ENCODE measurements at places on chromosomes 3 and 15.

- no peak for DNase-seq
Observed at GRCh38 chr3:62159709-62160092, 213.6 kb downstream of the FEZF2 start.

GRCh38 chr3:30586096-30586805 is 20.1 kb upstream of the TGFBR2 start:
- no peak for DNase-seq

GRCh38 chr3:132539681-132540080 is 57.4 kb upstream of the ACKR4 start:
- DNase-seq: no peak

GRCh38 chr15:95249524-95249923 is 1018.2 kb downstream of the MCTP2 start:
- no peak for DNase-seq

GRCh38 chr3:41209646-41210045 is 10.3 kb downstream of the CTNNB1 start:
- no peak for DNase-seq

GRCh38 chr3:37607604-37608003 is 254.1 kb upstream of the CTDSPL start:
- no peak for DNase-seq

- no peak for DNase-seq
Observed at GRCh38 chr15:79030470-79030869, 60.1 kb downstream of the RASGRF1 start.

GRCh38 chr3:194836661-194837060 is 151.0 kb downstream of the FAM43A start:
- DNase-seq: no peak

GRCh38 chr3:184461219-184461618 is 81.4 kb downstream of the CHRD start:
- DNase-seq: no peak

- no peak for DNase-seq
Observed at GRCh38 chr3:46133285-46133684, 74.8 kb downstream of the CCR1 start.

DNA sequence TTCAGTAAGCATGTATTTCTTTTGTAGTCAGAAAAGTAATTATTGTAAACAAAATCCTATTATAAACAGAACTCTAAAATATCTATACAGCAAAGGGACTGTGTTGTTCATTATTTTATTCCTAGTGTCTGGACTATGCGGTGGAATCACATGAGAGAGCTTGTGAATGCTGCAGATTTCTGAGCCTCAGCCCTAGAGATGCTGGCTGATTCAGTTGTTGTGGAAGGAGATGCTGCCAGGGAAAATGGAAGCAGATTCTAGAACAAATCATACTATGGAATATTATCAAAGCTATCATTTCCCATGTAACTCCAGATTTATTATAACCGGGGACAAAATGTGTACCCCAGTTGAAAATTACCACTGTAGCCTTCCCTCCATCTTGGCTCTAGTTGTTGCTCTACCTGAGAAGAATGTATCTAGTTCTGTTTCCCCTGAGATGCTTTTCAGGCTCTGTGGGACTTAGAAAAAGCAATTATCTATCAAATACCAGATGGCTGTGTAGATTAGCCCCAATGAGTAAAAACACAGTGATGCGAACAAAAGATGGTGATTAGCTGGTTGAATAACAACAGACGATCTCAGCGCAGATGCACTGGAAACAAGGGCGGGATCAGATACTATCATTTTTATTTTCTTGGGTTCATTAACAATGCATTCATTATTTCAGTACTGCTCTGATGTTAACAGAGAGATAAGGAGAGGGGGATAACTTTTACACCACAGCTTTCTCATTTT is 131.3 kb downstream of the TMEM108 start:
- DNase-seq: no peak

- no peak for DNase-seq
Observed at GRCh38 chr3:143726727-143727126, 121.5 kb downstream of the SLC9A9 start.

- peak; percentile 49 for DNase-seq
Observed at GRCh38 chr15:63436872-63437375, 55.3 kb upstream of the CA12 start.

DNA sequence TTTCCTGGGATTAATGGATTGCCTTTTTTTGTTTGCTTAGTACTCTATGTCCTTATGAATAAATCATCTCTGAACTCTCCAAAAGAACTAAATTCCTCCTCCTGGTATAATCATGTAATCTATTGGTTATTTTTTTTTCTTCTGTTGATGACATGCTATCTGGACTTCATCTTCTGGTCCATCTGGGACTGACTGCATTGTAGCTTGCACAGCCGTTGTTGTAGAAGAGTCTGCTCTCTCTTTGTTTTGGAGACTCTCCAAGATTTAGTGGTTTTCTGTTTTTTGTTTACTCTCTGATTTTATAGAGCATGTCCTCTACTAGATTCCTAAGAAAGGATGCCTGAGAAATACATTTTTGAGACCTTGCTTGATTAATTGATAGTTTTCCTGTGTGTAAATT is 19.1 kb downstream of the IREB2 start:
- DNase-seq: no peak

DNA sequence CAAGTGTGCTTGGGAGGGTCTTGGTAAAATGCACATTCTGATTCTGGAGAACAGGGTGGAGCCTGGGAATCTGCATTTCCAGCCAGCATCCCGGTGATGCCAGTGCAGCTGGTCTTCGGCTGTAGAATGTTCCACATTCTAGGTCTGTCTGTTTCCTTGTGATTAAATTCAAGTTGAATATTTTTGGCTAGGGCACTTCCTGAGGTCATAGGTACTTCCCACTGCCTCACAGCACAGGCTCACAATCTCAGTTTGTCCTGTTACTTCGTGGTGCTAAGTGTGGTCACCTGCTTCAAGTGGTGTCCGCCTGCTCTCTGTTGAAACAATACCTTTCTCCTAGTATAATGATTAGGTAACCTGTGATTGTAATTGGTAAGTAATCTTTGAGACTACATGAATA is 40.1 kb downstream of the FLNB start:
- no peak for DNase-seq

DNA sequence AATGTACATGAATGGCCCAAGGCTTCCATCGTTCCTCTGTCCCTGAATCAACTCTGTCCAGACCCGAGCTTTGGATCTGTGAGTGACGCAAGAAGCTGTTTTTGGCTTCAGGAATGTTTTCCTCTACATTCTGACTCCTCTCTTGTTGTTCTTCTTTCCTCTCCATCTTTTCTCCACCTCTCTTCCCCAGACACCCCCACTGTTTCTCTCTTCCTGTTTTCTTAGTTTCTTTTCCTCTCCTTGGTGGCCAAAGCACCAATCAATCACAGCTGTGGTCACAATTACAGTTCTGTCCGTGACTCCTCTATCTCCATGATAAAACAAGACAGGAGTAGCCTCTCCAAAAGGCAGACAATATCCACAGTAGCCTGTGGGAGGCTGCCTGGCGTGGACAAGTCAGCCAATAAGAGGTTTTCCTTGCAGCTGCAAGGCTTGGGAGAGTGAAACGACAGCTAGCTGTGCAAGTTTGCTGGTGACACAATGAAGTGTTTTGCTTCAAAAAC is 4.9 kb upstream of the TMEM212 start:
- DNase-seq: no peak

- no peak for DNase-seq
Observed at GRCh38 chr15:43544266-43544665, 26.9 kb downstream of the MAP1A start.

DNA sequence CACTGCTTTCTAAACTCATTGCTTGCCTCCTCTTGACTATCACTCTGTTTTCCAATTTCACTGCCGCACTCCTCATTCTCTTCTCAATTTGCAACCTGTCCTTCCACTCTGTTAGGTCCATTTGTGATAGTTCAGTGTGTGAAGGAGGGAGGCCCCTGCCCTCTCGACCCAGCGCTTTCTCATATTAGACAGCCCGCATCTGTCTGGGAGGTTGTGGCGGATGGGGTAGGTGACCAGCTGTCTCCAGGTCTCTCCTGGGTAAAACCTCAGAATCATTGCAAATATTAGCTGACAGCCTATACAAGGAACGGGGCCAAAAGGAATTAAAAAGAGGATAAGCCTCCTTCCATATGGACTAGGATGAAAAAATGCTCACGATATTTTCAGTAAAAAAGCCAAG is 358.3 kb downstream of the SHQ1 start:
- DNase-seq: no peak

GRCh38 chr3:140883428-140884040 is 58.1 kb upstream of the SLC25A36 start:
- no peak for DNase-seq

DNA sequence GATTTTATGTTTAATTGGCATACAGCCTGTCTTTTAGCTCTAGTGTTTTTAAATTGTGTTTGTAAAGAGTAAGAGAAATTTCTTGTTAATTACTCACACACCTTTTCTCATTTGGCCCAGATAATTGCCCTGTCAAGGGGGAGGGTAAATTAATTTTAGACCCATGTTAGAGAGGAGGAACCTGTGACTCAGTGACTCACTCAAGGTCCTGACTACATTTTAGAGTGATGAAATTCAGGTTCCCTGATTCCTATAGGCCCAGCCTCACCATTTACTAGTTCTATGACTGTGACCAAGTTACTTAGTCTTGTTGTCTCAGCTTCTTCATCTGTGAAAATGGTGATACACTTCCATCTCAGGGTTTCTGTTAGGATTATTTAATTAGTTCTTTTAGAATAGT is 125.2 kb upstream of the DPH6 start:
- no peak for DNase-seq

DNA sequence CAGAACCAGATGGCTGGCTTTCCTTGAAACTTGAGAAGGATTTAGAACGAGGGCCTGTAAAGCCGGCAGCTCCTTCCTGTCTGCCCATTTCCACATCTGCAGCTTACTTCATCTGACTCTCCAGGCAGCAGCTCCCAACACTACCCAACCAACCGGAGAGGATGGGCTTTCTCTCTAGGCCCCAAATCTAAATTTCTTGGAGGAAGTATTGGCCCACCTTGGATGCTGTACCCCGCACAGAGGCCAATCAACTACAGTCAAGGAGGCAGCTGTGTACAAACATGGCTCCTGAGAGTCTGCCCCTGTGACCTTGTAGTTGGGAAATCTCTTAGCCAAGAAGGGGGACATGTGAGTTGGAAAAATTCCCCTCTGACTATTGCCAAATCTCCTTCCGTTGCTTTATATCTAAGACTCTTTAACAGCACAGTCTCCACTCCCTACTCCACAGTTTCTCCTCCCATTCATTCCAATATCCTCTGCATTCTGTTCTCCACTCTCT is 8.0 kb upstream of the ACAP2 start:
- peak; percentile 81 for DNase-seq

GRCh38 chr15:66294157-66294931 is 976 bp downstream of the DIS3L start:
- no peak for DNase-seq

DNA sequence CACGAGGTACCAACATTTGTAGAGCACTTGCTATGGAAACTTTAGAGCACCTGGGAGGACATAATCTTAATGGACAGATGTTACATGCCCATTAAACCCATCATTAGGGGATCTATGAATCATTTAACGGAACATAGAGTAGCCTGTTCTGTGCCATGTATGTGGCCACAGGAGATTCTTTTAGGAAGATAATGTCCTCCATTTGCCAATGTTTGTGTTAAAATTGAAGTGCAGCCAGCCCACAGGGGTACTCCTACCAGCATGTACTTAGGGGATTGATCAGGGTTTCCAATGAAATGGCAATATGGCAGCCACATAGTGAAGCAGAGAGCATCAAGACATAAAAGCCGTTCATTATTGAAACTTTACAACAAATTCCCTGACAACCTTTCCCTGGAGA is 70.7 kb downstream of the TNIK start:
- DNase-seq: peak; percentile 25

DNA sequence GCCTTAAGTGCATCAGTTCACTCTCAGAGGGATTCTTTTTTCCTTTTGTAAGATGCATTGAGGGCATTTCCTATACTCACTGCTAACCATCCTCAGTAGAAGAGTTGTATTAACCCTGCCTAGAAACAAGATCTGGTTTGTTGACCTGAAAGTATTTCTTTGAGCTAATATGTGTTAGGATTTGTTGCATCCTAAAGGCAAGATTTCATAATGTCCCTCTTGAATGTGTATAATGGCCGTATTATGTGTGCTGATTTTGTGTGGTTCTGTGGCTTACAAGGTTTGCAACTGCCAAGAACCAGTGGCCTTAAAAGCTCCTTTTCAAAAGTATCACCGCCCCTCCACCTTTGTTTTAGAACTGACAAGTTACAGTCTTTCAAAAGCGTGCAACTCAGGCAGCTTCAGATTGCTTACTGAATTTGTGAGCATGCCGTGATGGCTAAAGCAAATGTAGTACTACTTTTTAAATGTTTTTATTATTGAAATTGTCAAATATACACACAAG is 182.0 kb upstream of the BHLHE40 start:
- DNase-seq: no peak

DNA sequence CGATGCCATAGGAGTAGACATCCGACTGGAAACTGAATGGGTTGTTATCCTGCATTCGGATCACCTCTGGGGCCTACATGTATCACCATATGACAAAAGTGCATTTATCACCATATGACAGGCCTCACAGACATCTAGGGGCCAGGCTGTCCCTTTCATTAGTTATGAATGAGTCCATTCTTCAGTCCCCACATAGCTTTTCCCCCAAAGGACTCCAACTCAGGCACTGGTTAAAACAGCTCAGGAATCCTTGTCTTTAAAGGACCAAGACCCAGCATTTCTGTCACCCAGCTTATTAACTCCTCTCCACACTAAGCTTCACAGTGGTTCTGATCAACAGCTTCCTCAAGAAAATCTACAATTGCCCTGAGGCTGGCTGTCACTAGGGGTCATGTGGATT is 28.3 kb downstream of the MKRN2 start:
- DNase-seq: no peak

GRCh38 chr3:32256206-32256605 is 17.7 kb downstream of the CMTM8 start:
- DNase-seq: no peak

DNA sequence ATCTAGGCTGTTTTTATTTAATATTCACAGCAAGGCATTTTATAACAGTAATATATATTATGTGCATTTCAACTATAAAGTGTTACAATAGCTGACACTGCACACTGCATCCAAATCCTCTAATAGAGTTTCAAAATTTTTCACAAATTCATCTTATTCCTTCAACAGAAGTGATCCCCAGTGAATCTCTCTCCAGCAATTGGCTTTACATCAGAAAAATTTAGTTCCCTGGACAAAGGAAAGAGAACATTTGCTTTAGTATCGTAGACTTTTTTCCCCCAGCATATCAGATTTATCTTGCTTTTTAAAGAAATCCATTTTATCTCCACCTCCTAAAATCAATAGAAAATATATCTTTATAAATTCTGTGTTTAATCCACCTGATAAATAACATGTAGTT is 868.6 kb downstream of the TBL1XR1 start:
- no peak for DNase-seq

GRCh38 chr3:140276703-140277102 is 341.7 kb downstream of the CLSTN2 start:
- peak; percentile 15 for DNase-seq

Measured in DMS 273 treated with DMSO at 0.1 percent for 48 hours (cell line).